ENCODE measurements at places on chromosomes 4 and X. TPM values are rescaled to one million over a fixed set of nuclear protein-coding genes. Genes with fewer than 3 reads are reported as not detected.

GRCh38 chrX:39532761-39533160, 565.0 kb downstream of the BCOR start:
- no peaks in the 10 kb centered on the region for H3K4me1 ChIP-seq
- no peak overlapping the region for H3K4me3 ChIP-seq
- no peak overlapping the region for H3K27ac ChIP-seq
- no peak for DNase-seq
- peaks cover 31% of the 10 kb centered on the region for H3K27me3 ChIP-seq

Gene SRPX2
- 36.9 TPM for total RNA-seq

DNA sequence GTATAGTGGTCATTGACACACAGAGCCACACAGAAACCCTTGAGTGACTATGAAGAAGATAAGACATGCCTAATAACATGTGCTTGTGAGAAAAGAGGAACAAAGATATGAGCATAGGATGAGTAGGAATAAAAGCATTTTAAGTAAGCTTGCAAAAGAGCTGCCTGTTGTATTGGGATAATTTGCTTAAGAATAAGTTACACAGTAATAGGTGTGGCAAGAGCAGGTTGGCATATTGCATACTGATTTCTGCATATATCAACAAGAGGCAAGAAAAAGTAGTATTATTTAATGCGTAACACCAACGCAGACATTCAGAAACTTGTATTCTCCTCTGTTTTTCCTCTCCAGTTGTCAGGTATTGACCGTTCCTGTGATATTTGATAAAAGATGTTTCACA, 111.5 kb upstream of the UGT8 start:
- H3K4me3 ChIP-seq, result no peak overlapping the region
- H3K4me1 ChIP-seq, result no peaks in the 10 kb centered on the region
- H3K27ac ChIP-seq, result no peak overlapping the region
- no peak for DNase-seq
- H3K27me3 ChIP-seq, result no peaks in the 10 kb centered on the region

- no peak overlapping the region for H3K4me3 ChIP-seq
- no peak for DNase-seq
- H3K4me1 ChIP-seq, result peaks cover 5% of the 10 kb centered on the region
- H3K36me3 ChIP-seq, result no peaks in the 10 kb centered on the region
- no peaks in the 10 kb centered on the region for H3K27me3 ChIP-seq
These were observed 107.2 kb upstream of the LIMCH1 start for GRCh38 chr4:41430792-41431191.

DNA sequence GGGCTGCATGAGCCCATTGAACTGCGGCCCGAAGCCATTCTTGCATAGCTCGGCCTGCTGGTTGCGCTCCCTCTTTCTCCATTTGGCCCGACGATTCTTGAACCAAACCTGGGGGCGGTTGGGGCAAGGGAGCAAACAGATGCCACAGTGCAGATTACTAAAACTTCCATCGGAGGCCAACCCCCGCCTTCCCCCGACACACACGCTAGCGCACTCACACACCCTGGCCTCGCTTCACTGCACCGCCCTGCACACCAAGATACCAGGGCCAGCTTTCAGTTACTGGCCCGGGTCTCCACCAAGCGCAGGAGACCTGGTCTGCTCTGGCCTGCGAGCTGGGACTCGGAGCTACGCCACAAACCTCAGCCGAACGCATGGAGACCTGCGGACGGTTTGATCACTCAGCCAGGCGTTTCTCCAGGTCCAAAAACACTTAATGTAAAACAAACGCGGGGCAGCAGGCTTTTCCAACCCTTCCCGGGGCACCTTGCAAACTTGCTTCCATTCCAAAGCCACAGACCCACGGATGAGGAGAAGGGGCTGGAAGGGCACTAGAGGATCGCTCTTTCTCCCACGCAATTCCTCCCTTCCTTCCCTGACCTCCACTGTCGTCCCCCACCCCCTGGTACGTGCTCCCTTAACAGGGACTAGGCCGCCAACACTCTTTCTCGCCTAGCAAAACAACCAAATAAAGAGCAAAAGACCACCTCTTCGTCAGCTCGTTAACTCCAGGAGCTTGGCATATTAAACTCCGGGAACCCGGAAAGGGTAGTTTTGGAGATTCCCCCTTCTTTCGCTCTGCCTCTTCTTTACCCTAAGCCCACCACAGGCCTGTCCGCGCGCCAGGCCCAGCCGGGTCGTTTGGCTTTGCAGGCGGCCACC, 4.1 kb downstream of the PITX2 start:
- DNase-seq, result peak; percentile 63
- no peaks in the 10 kb centered on the region for H3K4me1 ChIP-seq
- no peaks in the 10 kb centered on the region for H3K36me3 ChIP-seq
- H3K4me3 ChIP-seq, result no peak overlapping the region
- no peak overlapping the region for H3K27ac ChIP-seq
- H3K27me3 ChIP-seq, result peaks cover 100% of the 10 kb centered on the region

GRCh38 chrX:48068096-48068887, 3.1 kb downstream of the ZNF630 start:
- no peaks in the 10 kb centered on the region for H3K27me3 ChIP-seq
- H3K27ac ChIP-seq, result no peak overlapping the region
- H3K4me3 ChIP-seq, result no peak overlapping the region
- no peak for DNase-seq

GRCh38 chr4:23828020-23828715, 61.7 kb downstream of the PPARGC1A start:
- H3K27ac ChIP-seq, result no peak overlapping the region
- no peak overlapping the region for H3K4me3 ChIP-seq
- no peaks in the 10 kb centered on the region for H3K36me3 ChIP-seq
- H3K27me3 ChIP-seq, result no peaks in the 10 kb centered on the region

DNA sequence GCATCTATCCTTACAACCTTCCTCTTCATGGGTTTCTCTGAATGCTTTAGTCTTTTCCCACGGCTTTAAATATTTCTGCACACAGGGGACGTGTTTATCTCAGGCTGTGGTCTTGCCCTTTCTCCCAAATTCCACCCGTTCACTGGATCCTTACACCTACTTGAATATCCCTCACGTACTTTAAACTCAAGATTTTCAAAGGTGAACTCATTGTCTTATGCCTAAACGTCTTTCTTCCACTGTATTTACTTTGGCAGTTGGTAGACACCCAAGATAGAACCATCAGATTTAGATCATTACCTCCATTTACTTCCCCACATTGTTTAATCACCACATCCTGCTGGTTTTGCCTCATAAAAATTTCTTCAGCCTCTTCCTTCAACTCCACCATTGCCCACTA, 269.2 kb downstream of the CBLL2 start:
- no peak overlapping the region for H3K4me3 ChIP-seq
- no peaks in the 10 kb centered on the region for H3K36me3 ChIP-seq
- peaks cover 9% of the 10 kb centered on the region for H3K4me1 ChIP-seq

DNA sequence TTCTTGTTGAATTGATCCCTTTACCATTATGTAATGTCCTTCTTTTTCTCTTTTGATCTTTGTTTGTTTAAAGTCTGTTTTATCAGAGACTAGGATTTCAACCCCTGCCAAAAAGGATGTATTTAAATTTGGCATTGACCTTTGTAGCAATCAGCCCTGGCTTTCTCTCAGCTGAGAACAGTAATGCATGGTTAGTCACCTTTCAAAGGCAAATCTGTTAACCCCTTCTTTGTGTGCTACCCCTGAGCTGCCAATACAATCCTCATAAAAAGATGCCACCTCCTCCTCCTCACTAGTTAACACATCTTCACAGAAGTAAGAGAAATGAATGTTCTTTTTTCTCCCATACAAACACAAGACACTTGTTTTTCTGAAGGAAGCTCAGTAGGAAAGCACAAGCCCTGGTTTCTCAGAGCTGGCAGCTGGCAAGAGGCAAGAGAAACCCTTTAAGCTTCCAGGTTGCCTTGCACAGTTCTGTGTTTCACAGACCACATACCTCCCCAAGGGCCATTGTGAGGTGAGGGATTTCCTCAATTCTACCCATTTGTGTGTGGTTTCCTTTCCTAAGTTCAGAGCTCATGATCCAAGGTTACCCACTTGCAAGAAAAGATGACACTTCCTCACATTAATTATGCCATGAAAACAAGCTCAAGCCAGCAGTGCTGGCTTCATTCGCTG, 122.6 kb downstream of the RCHY1 start:
- H3K4me3 ChIP-seq, result no peak overlapping the region
- H3K27ac ChIP-seq, result no peak overlapping the region
- no peaks in the 10 kb centered on the region for H3K27me3 ChIP-seq
- H3K4me1 ChIP-seq, result no peaks in the 10 kb centered on the region
- no peaks in the 10 kb centered on the region for H3K36me3 ChIP-seq

GRCh38 chr4:6449746-6450369, 22.6 kb downstream of the PPP2R2C start:
- no peak overlapping the region for H3K4me3 ChIP-seq
- H3K27ac ChIP-seq, result no peak overlapping the region
- peak; percentile 74 for DNase-seq
- no peaks in the 10 kb centered on the region for H3K36me3 ChIP-seq

Gene LINC00632
- total RNA-seq, result 9.4 TPM

- no peak overlapping the region for H3K4me3 ChIP-seq
- H3K4me1 ChIP-seq, result no peaks in the 10 kb centered on the region
- H3K27me3 ChIP-seq, result no peaks in the 10 kb centered on the region
- H3K27ac ChIP-seq, result no peak overlapping the region
- DNase-seq, result no peak
- no peaks in the 10 kb centered on the region for H3K36me3 ChIP-seq
These were observed 243.0 kb upstream of the TRAM1L1 start for GRCh38 chr4:117328333-117328732.

DNA sequence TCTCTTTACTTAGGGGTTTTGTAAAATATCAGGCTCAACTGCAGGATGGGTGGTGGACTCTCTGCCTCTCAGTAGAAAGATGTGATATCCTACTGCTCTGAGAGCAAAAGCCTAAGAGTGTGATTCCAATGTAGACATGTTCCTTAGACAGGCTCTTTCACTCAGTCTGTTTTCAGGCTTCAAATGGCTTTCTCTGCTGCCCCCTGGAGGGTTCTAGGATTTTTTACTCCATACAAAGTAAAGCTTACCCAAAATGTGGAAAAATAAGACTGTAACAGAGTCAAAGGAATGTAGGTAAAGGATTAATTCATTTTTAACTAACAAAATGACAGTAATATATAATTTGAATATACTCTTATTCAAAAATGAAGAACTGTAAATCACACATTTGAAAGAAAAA, 32.1 kb downstream of the ZGRF1 start:
- no peaks in the 10 kb centered on the region for H3K4me1 ChIP-seq
- no peak overlapping the region for H3K4me3 ChIP-seq

GRCh38 chr4:32562010-32562409, 1841.8 kb downstream of the PCDH7 start:
- no peaks in the 10 kb centered on the region for H3K4me1 ChIP-seq
- no peaks in the 10 kb centered on the region for H3K36me3 ChIP-seq
- H3K27ac ChIP-seq, result no peak overlapping the region
- no peak for DNase-seq
- no peak overlapping the region for H3K4me3 ChIP-seq

Gene PAGE4
- total RNA-seq, result not detected

Gene GABRQ
- total RNA-seq, result not detected

GRCh38 chr4:147739239-147739823, 7.4 kb downstream of the ARHGAP10 start:
- peaks cover 43% of the 10 kb centered on the region for H3K4me1 ChIP-seq
- H3K27me3 ChIP-seq, result no peaks in the 10 kb centered on the region
- H3K36me3 ChIP-seq, result no peaks in the 10 kb centered on the region
- DNase-seq, result no peak
- no peak overlapping the region for H3K4me3 ChIP-seq

Gene GAGE2A
- not detected for total RNA-seq

GRCh38 chr4:143273160-143273917, 63.3 kb upstream of the GAB1 start:
- peaks cover 5% of the 10 kb centered on the region for H3K4me1 ChIP-seq
- H3K36me3 ChIP-seq, result no peaks in the 10 kb centered on the region
- H3K4me3 ChIP-seq, result no peak overlapping the region

DNA sequence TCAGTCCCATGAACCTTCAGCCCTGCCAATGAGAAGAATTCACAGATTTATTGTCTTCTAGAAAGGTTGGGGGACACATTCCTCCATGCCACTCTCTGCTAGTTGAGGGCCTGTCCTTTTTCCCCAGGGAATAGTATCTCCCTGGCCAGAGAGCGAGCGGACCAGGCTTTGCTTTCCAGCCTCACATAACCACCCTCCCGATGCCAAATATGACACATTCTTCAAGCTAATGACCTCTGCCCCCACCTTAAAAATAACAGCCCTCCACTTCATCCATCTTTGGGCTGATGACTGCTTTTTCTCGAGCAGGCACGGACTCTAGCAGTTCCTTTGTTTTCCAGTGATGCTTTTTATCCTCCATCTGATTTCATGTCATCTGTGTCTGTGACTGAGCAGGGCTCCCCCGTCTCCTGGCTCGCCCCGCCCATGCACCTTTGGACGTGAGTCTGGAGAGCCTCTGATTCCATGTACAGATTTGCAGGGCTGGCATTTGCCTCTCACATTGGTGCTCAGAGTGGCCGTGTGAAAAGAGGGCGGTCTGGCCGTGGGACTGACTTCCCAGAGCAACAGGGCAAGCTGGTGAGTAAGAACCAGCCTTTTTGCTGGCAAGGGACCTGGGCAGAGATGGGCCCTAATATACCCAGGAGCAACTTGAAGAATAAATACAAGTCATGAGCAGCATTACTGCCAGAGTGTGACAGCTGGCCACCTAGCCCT, 279.8 kb downstream of the BCOR start:
- no peak overlapping the region for H3K4me3 ChIP-seq
- peaks cover 19% of the 10 kb centered on the region for H3K4me1 ChIP-seq
- peak; percentile 81 for DNase-seq
- H3K27ac ChIP-seq, result peak overlapping the region; percentile 57

- H3K27me3 ChIP-seq, result no peaks in the 10 kb centered on the region
- H3K36me3 ChIP-seq, result no peaks in the 10 kb centered on the region
- DNase-seq, result no peak
- H3K4me3 ChIP-seq, result no peak overlapping the region
These were observed 38.2 kb upstream of the NUDT6 start for GRCh38 chr4:122960611-122961000.

- H3K36me3 ChIP-seq, result no peaks in the 10 kb centered on the region
- no peak overlapping the region for H3K27ac ChIP-seq
- H3K27me3 ChIP-seq, result no peaks in the 10 kb centered on the region
- H3K4me3 ChIP-seq, result no peak overlapping the region
- DNase-seq, result no peak
These were observed 189.7 kb upstream of the ITM2A start for GRCh38 chrX:79556800-79557199.

GRCh38 chr4:2482693-2483092, 13.8 kb downstream of the RNF4 start:
- no peaks in the 10 kb centered on the region for H3K27me3 ChIP-seq
- peak; percentile 87 for DNase-seq
- peaks cover 6% of the 10 kb centered on the region for H3K4me1 ChIP-seq
- peak overlapping the region; percentile 25 for H3K27ac ChIP-seq
- no peak overlapping the region for H3K4me3 ChIP-seq

- DNase-seq, result no peak
- peak overlapping the region; percentile 26 for H3K4me3 ChIP-seq
- peaks cover 1% of the 10 kb centered on the region for H3K4me1 ChIP-seq
- no peaks in the 10 kb centered on the region for H3K36me3 ChIP-seq
- H3K27ac ChIP-seq, result peak overlapping the region; percentile 3
These were observed 4.9 kb downstream of the ACSL4 start for GRCh38 chrX:109728173-109728535.
